ENCODE measurements at places on chromosomes 4 and X.

GRCh38 chr4:116413222-116413621 is 672.2 kb downstream of the TRAM1L1 start:
- DNase-seq: no peak

GRCh38 chr4:8550691-8551090 is 29.5 kb upstream of the GPR78 start:
- DNase-seq: no peak

DNA sequence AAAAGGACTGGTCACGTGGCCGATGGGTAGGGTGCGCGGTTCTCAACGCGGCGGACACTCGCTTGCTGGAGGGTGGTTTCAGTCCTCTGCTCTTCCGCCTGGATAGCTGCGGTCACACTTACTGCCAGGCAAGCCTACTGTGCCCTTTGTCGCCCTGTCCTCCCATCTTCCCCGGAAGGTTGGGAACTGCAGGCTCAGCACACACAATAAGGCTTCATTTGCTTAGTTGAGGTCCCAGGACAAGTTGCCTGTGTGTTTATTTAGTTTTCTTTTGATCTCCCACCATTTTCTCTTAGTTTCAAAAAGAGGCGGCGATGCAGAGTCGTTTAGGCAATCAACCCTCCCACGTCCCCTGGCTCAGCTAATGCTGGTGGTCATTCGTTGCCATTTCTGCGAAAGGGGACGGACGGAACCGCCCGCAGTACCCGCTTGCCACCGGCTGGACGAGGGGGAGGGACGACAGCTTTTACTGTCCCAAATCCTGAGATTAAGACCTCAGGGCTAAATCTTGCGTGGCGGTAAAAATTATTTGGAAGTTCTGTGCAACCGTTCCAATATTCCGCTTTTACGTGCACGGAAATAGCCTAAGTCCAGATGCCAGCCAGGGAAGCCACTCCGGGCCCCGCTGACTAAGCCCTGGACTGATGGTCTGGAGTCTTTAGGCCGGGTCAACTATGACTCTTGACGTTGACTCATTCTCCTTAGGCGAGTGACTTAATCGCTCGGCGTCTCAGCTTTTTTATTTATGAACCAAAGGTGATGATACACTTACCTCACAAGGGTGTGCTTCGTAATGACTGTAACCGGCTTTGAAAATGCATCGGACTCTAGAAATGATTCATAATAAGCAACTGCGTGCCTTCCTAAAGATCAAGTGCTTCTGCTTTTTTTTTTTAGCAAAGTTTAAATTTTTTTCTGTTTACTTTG is 671 bp upstream of the EIF4E start:
- DNase-seq: no peak

DNA sequence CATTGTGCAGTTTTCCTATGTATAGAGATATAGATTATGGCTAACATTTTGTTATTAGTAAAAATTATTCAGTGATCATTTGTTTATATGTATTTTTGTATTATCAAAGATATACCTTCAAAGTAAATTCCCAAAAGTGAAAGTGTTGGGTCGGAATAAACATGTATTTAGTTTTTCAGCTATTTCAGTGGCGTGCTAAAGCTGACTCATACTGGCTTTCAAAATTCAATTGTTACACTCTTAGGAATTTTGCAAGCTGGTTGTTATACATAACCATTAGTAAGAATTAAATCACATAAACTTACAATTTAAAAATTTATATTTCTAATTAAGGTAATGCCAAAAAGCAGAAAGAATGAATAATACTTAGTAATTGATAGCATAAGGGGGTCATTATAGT is 288.4 kb upstream of the NRK start:
- no peak for DNase-seq

DNA sequence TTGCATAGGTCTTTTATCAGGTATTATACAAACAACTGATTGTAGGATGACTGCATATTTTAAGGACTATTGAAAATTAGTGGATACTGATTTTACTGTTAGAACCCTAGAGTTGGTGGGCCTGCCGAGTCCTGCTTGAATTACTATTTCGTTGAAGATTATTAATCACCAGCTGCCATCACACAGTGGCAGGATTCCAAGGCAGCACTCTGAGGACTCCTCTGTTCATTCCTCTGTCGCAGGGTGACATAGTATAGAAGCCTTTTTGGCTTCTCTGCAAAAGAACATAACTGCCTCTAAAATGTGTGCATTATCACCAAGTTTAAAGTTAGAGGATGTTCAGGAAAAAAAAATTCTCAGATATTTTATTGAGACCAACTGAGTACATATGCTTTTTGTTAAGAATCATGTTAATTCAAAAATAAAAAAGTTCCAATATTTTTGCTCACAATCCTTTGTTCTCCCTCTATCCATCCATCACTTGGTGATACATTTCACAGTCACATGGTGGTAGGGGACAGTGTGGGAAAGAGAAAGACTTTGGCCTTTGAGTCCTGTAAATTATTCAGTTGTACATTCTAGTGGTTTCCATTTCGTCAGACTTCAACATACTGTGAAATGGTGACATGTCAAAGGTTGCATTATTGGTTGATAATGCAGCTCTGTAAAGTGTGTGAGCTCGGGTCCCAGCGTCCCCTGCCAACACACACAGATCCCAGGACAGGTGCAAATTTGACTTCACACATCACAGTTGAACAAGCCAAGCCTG is 332.5 kb downstream of the GRID2 start:
- no peak for DNase-seq

GRCh38 chrX:154398668-154399526 is 720 bp downstream of the RPL10 start:
- DNase-seq: peak; percentile 67

DNA sequence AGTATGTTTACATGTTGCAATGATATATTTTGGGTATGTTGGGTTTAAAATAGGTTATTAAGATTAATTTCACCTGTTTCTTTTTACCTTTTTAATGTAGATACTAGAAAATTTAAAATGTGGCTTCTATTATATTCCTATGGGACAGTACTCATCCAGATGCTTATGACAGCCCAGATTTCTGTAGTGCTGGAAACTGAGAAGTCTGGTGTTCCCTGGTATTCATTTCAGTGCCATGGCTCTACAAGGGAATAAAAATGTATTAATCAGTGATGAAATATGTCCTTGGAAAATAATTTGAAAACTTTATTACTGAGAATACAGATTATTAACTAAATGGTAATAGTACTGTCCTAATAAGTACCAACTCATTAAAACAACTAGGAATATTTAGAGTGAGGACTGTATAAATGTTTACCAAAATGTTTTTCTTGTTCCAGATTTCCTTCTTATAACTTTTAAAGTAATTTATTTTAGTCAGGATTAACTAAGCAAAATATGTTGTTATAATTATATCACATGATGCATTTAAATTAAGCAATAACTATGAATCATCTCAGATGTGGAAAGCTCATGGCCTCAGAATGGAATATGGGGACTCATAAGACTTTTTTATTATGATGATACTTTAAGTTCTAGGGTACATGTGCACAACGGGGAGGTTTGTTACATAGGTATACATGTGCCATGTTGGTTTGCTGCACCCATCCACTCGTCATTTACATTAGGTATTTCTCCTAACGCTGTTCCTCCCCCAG is 25.3 kb downstream of the ARHGAP24 start:
- no peak for DNase-seq

DNA sequence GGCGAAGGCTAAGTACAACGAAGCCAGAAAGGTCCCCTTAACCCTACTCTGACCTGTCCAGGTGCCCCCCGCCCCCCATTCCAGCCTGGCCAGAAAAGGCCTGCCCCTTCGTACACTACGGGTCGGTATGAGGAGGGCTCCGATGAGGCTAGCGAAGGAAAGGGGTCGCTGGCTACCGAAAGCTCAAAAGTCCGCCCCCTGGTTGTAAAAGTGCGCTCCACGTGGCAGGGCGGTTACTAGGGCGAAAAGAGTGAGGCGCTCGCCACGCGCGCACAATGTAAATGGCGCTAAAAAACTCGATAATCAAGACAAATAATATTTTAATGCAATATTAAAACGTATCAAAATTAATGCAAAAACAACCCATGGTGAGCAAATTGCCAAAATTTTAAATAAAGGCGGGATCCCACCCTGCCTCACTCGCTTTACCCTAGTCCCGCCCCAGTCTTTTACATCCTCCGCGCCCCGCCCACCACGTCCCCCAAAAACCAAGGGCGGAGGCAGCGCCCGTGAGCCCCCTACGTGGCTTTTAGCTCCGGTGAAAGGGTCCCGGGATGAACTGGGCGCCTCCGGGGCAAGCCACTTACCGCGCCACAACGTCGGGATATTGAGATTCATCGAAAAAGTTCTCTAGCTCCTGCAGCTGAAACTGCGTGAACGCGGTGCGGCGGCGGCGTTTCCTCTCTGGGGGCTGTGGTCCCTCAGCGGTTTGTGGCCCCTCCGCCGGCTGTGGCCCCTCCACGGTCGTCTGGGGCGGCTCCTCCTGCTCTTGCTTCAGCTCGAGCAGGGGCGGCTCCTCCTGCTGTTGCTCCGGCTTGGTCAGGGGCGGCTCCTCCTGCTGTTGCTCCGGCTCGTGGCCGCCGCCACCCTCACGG is 929 bp downstream of the ESX1 start:
- DNase-seq: no peak

DNA sequence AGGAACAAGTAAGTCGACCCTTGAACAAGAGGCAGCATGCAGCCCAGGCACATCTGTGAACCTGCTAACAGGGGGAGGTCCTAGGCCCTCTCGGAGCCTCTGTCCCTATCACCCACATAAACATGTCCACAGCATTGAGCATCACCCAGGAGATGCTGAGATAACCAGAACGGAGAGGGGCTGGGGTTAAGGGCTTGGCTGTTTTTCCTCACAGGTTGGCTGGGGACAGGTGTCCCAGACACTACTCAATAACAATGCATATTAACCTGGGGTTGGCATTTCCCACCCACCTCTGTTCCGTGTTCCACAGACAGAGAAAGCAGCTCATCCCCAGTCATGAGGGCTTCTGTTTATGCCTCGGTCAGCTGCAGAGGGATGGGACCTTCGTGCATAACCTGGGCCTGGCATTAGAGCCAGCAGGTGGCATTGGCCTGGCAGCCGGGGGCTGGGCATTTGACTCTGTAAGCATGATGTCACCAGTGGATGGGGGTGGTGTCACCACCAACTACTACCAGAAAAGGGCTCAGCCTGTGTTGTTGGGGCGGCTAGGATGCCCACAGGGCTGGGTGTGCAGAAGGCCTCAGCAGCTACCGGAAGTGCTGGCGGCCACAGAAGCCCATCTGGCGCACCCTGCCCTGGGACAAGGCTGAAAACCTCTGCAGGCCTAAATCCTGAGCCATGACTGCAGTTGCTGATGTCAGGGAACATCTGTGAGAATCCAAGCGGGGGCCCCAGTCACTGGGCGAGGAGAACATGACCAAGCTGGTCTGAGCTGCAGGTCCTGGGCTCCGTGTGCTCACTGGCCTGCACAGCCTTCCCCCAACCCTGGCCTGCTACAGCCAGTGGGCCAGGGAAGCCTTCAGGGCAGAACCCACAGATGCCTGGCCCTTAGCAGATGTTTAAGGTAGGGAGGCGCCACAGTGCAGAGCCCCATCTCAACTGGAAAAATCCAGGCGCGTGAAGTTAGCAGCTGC is 351.4 kb downstream of the NR3C2 start:
- DNase-seq: no peak

- DNase-seq: no peak
These were observed at the start of gene CD99 for GRCh38 chrX:2690856-2691542. TSS of gene CD99 (plus strand) at chrX:2691295. CDS start at chrX:2691361, 66 bp downstream.

GRCh38 chr4:180900781-180901180 is 1342.4 kb upstream of the TENM3 start:
- DNase-seq: no peak

GRCh38 chrX:78708262-78708661 is 39.3 kb upstream of the LPAR4 start:
- no peak for DNase-seq

- DNase-seq: no peak
These were observed 439.2 kb downstream of the PCDH10 start for GRCh38 chr4:133588306-133588705.

DNA sequence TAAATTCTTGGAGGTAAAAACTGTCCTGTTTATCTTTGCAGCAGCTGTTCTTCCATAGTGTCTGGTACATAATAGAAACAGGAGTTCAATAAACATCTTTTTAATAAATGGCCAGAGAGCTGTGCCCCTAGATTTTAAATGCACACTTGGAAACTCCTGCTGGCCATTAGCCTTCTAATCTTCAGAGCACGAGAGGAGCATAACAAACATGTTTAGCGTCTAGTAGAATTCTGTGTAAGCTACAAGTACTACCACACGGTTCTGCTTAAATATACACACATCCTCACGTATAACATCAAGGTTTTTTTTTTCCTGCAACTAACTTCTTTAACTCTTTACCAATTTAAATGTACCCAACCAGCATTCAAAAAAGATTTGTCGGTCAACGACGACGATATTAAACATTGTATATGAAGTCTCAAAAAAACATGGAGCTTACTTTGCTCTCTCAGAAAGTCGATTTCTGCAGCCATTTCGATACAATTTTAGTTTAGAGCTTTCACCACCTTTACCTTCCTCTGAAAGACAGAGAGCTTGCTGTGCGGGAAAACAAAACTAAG is 628 bp downstream of the SCLT1 start:
- DNase-seq: no peak

DNA sequence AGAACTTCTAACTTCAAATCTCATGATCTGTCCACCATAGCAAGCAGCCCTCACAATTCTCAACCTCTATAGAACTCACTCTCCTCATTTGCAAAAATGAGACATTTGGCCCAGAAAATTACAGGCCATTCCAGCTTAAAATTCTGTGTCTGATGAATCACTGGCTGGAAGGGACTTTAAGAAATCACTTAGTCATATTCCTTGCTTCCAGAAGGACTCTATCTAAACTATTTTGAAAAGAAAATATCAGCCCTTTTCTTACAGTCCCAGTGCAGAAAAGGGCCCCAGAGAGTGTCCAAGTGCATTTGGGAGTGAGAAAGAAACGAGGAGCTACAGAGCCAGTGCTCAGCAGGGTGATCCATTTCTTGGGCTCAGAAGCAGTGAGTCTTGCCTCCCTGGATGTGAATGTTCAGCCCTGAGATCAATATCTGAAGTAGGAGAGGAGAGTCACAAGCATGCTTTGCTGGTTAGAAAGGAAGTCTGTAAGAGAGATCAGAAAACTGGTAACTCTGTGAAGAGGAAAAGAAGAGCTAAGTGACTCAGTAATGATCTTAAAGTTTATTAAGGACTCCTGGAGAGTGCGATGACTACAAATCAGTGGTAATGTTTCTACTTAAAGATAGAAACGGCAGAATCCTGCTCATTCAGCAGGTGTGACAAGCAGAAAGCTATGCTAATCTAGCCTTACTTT is 139.8 kb downstream of the PALLD start:
- DNase-seq: no peak

DNA sequence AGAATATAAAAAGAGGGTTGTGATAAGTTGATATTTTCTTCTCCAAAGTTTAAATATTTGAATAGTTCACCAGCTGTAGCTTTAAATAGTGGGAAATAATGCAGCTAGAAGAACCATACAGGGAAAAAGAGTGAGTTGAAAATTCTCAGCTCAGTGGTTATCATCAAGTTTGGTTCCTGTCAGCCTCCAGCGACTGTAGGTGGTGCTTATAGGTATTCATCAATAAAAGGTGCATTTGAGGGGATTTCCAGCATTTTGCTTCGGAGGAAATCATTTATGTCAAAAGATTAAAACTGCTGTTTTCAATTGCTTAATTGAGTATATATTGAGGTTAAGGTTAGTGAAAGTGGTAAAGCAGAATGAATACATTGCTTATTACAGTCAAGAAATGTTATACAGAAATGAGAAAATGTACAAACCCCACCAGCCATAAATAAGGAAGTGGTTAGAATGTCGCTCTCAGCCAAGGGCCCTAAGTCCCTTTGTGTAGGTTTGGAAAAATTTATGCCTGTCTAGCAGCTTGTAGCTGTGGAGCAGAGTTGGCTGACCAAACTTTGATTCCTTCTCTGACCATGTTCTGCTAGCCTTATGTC is 532.9 kb upstream of the FTHL17 start:
- DNase-seq: no peak

All from NCI-H1436 treated with DMSO at 0.1 percent for 48 hours (cell line).